ENCODE measurements at places on chromosomes 2 and 18. TPM values are rescaled to one million over a fixed set of nuclear protein-coding genes. Genes with fewer than 3 reads are reported as not detected.

The TIMM21 gene
- 36.7 TPM for total RNA-seq

The DYSF gene
- total RNA-seq, result 1.3 TPM

The CDH20 gene
- not detected for total RNA-seq

The LYPD1 gene
- total RNA-seq, result not detected

The CNDP1 gene
- total RNA-seq, result not detected

The GPR35 gene
- total RNA-seq, result not detected

The CD8B2 gene
- not detected for total RNA-seq

The AQP12B gene
- not detected for total RNA-seq
